ENCODE measurements at places on chromosomes 12 and 14.

DNA sequence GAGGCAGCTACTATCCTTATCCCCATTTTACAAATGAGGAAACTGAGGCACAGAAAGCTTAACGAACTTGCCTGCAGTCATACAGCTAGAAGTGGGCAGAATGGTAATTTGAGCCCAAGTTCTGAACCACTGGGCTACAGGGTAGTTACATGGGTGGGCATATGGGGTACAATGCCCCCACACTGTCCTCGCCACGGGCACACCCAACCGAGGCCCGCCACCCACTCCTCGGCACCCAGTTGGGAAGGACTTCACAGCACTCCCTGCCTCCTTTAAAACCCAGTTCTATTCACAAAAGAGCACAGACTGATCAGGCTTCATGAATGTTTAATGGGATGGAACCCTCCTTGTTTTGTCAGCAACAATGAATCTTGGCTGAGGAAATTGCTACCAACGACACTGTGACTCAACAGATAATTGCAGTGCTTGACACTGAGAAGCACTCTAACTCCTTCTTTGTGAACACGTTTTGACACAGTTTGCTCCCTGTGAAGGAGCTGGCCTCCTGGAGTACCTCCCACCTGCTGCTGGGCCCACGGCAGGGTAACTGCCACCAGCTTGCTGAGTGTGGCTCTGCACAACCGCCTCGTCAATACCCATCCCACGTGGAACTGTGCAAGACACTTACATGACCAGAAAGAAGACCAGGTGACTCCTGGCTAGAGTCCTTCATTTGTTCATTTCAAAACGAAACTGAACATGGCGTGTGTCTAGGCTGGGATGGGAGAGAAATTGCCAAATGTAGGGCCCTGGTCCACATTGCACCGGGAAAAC lies 63.5 kb downstream of the CLMN start:
- DNase-seq: no peak

DNA sequence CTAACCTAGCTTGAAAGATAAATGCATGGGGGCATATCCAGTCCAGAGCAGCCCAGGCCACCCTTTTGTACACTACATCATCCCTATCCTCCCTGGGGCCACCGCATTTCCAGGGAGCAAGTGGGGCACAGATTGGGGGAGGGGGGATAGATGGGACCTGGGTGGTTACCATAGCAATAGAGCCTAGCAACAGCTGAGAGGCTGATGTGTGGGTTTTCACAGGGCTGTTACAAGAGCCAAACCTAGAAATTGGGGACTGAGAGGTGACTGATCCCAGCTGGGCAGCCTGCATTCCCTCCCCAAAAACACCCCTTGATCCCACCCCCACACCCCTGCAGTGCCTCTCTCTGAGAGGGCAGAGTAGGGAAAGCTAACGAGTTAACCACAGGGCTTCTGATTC lies 3.7 kb upstream of the ZNF384 start:
- no peak for DNase-seq

- DNase-seq: no peak
These were observed 110.2 kb downstream of the NEDD1 start for GRCh38 chr12:97017213-97017612.

DNA sequence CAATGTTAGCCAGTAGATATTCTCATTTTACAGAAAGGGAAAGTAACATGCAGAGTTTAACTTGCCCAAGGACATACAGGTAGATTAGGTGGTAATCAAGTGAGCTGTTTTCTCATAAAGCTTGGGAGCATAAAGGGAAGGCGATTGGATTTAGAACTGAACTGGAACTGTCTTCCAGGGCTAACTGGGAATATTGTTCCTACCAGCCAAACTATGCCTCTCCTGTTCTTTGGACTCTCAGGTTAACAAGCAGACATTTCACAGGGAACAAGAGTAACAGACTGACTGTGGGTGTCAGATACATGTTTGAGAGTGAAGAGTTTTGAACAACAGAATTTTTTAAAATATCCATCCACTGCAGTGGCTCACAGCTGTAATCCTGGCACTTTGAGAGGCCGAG lies 15.6 kb downstream of the VCPKMT start:
- no peak for DNase-seq

DNA sequence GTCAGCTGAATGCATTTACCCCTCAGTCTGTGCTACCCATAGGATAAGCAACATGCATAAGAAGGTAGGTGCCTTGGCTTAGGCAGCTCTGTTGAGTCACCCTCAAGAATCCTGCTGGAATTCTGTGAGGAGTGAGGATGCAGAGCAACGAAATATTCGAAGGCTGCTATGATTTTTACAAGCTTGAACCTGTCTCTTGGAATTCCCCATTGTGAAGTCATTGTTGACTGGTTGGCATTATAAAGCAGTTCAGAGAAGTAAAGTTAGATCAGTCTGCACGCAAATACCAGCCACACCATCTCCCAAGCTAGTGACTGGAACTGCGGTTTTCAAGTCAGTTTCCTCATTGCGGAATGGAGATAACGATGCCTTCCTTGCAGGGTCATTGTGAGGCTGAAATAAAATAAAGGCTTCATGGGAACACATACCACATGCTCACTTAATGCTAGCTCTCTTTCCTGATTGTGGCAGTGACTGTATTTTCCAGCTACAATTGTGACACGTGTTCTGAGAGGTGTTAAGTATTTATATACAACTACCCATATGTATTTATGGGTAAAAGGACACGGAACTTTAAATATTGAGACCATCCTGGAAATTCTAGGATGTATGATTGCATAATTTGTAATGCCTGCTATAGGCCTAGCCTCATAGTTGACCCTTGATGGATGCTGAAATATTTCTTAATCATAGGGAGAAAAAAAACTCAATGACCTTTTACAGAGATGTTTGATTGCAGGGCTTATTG lies 96.7 kb downstream of the ETV6 start:
- peak; percentile 77 for DNase-seq

DNA sequence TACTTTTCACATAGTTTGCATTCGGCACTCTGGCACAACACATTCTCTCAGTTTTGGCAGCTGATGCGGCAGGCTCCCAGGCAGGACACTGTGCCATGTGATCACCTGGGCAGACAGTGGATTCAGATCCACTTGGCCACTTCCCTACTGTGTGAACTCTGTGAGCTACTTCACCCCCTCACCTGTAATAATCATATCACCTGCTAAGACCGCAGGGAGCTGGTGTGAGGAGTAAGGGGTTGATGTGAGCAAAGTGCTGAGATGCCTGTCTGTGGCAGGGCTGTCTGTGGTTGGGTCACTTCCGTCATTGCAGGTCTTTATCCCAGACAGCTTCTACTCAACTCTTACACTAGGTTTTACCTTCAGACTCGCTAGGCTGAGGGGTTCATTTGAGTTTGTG lies 50.4 kb upstream of the AMN start:
- no peak for DNase-seq

DNA sequence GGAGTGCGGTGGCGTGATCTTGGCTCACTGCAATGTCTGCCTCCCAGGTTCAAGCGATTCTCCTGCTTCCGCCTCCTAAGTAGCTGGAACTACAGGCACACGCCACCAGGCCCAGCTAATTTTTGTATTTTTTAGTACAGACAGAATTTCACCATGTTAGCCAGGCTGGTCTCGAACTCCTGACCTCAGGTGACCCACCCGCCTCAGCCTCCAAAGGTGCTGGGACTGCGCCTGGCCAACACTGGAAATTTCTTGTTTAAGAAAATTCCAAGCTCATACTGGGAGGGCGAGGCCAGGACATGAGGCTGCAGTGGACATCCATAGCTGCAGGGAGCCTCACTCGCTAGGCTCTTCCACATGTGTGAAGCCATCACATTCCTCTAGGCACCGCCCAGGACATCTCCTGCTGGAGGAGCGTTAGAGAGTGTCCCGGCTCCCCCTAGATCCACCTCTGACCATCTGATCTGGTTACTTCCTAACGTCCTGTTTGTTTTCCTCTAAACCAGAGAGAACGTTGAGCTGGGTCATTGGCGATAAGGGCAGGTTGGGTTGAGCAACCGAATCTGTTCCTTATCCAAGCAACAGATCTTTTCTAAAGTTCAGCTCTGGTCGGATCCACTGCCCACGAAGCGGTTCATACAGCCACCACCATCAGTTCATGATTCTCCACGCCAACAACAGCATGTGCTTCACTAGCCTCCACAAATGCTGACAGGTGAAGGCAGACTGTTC lies 108.2 kb upstream of the MED13L start:
- no peak for DNase-seq

DNA sequence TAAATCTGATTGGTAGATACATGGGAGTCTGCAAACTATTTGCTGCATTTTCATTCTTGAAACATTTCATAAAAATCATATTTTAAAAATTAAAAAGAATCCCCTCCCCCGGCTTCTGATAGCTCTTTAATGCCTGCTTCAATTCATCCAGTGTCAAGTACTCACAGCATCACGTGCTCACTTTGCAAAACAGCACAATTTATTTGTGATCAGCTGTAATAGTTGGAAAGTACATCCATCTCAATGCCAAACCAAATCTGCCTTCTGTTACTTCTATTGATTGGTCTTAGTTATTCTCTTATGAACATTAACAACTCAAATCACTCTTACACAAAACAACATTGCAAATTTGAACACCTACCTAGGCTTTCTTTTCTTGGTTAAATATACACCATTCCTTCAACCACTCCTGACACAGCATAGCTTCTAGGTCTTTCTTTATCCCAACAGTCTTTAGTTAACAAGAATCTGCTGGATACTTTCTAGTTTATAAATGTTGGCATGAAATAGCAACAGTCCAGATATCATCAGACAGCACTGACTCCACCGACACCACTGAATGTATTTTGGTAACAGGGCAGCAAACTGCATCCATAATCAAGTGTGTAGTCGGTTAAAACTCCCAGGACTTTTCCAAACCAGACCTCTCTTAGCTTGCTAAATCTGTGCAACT lies 58.0 kb downstream of the PARP11 start:
- no peak for DNase-seq
